Frontal cortex (tissue), 4 donors: ENCODE measurements at places on chromosomes 16 and 17. TPM values are rescaled to one million over a fixed set of nuclear protein-coding genes. Genes with fewer than 3 reads are reported as not detected.

Gene RRAD
- total RNA-seq = 2.4 TPM

Gene RPS15A
- 1,618 TPM for total RNA-seq

Gene TPSAB1
- total RNA-seq = not detected

DNA sequence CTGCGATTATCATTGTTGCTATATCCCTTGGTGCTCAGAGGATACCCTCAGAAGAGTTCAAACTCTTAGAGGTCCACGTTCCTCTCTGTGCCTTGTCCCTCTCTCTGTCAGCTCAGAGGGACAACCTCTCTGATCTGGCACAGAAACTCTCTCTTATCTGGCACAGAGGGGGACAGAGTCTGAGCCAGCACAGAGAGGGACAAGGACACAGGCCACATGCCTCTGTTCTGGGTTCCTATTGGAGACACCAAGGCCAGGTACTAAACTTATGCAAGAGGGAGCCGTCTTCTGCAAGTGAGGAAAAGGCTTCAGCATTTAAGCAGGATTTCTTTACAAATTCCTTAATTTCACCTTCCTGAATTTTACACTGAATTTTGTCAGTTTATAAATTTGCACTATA is 565.2 kb downstream of the TOX3 start:
- DNase-seq = no peak

DNA sequence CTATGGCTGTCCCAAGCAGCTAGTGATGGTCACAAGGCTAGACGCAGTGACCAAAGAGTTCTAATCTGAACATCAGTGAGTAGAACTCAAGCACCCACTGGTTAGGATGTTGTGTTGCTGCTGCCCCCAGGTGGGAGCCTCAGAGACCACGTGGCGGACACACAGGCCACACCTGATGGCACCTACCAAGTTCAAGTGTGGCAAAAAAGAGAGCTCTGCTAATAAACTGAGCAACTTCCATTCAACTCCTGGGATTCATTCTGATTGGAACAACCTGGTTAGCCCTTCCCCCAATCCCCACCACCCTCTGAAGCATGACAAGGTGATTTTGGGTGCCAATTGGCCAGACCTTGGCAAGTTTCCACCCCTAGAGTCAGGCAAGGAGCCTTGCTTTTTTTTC is 3.5 kb upstream of the LCMT1 start:
- DNase-seq = no peak

GRCh38 chr16:54165912-54166865 is 120.4 kb downstream of the IRX3 start:
- no peak for DNase-seq

- DNase-seq = no peak
Observed at GRCh38 chr17:20174588-20175265, 165.6 kb downstream of the SPECC1 start.

DNA sequence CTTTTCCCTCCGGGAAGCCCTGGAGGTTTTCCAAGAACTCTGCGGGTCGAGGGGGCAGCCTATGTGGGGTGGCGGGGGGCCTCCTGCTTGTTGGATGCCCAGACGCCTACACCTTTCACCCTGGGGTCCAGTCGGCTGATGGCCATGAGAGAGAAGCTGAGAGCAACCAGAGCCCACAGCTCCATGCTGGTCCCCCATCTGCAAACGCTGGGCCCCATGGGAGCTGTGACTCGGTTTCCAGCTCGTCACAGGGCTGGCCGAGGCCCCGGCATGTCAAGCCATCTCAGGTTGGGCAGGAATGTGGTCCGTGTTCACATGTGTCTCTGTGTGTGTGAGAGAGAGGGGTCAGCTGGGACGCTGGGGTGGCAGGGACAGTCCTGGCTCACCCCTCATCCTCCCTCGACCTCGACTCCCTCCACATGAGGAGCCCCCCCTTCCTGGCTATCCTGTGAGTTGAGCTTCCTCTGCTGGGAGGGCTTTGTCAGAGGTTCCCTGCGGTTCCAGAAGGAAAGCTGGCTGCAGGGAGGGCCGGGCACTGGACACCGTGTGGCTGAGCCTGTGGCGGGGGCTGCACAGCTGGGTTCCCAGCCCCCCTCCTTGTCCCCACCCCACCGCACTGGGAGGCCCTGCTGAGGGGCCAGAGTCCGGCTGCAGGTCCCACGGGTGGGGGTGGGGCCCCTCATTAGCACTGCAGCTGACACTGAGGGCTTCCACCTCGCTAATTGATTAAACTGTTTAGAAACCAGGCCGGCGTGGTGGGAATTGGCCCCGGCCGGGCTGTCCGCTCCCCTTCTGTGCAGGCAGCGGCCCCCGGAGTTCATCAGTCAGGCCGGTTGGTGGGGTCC is 19.1 kb downstream of the METRNL start:
- no peak for DNase-seq
